Keratinocyte (primary cell): ENCODE measurements at places on chromosomes 16 and 17. TPM values are rescaled to one million over a fixed set of nuclear protein-coding genes. Genes with fewer than 3 reads are reported as not detected.

ABCA6 gene
- polyA plus RNA-seq = 0.07 to 0.35 TPM (median 0.14 TPM) in 3 replicates

ACE gene
- polyA plus RNA-seq = 0.05 to 0.07 TPM in 2 of 3 replicates, not detected in the other

HLF gene
- polyA plus RNA-seq = 0.09 to 0.85 TPM (median 0.21 TPM) in 3 replicates

FGF11 gene
- polyA plus RNA-seq = 27.4 to 46.9 TPM (median 30.4 TPM) in 3 replicates

SOX8 gene
- 0.03 to 0.09 TPM in 2 of 3 replicates, not detected in the other for polyA plus RNA-seq

CCL16 gene
- polyA plus RNA-seq = not detected in 3 replicates

ESRP2 gene
- 34.8 to 53.9 TPM (median 39.2 TPM) in 3 replicates for polyA plus RNA-seq

KRTAP9-4 gene
- not detected in 3 replicates for polyA plus RNA-seq

KATNIP gene
- 15.4 to 19.0 TPM (median 19.0 TPM) in 3 replicates for polyA plus RNA-seq

ABCA3 gene
- polyA plus RNA-seq = 0.06 to 0.08 TPM (median 0.08 TPM) in 3 replicates

SPATA22 gene
- polyA plus RNA-seq = 0.10 TPM in 1 of 3 replicates, not detected in the others

ZNF423 gene
- polyA plus RNA-seq = 0.02 to 0.05 TPM in 2 of 3 replicates, not detected in the other
